ENCODE measurements at places on chromosomes 12 and 14.

- no peak for DNase-seq
Observed at GRCh38 chr12:64618953-64619590, 8.8 kb downstream of the RASSF3 start.

DNA sequence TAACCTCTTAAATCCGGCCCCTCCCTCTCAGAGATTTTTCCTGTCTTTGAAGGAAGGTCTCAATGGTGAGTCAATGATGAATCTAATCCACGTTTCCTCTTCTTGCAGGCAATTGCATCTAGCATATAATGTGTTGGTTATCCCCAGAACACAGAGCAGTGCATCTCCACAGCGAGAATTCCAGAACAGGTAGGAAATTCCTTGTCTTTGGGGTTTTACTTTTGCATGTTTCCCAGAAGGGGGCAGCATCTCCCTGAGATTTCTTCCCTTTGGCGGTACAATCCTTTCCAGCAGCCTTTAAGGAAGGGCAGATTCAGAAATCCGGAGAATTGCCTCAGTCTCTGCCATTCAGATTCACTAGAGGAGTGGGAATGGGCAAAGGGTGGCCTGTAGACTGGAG is 128.0 kb downstream of the KCNA5 start:
- DNase-seq = no peak

- DNase-seq = no peak
Observed at GRCh38 chr12:116319898-116320621, 42.6 kb upstream of the MED13L start.

DNA sequence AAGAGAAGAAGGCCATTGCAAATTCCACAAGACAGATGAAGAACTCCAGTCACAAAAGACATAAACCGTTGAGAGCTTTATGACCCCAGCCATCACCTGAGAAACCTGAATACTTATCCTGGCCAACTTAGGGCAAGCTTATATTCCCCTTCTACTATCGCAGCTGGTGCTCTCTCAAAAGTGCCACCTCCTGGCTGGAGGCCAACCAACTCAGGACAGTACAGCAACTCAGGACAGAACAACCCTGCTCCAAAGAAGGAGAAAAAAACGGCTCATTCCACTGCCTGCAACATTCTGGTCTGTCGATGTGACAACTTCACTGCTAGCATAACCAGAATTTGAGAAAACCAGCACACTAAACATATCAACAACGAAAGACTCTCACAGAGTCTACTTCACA is 9.7 kb upstream of the KRT6B start:
- DNase-seq = no peak

DNA sequence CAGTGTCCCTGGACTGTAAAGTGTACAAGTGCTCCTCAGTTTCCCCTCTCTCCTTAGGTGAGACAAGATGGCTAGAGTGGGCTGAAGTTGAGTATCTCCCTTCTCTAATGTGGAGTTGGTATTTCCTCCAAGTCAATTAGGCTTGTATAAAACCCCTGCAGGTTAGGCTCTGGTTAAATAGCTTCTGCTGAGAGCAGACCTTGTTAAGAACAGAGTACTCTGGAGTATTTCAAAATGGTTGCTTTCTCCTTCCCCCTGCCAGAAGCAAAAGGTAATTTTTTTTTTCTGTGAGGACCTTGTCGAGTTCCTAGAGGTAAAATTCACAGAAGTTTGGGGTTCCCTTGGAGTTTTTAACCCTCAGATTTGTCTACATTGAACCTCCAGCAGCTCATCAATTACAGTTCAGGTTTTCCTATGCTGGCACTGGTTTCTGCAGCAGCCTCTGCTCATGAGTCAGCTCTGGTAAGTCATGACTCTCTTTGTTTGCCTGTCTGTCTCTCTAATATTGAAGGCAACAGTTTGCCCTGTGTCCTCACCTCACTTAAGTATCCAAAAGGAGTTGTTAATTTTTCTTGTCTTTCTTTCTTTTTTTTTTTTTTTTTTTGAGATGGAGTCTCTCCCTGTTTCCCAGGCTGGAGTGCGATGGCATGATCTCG is 27.8 kb upstream of the GLIPR1 start:
- no peak for DNase-seq

DNA sequence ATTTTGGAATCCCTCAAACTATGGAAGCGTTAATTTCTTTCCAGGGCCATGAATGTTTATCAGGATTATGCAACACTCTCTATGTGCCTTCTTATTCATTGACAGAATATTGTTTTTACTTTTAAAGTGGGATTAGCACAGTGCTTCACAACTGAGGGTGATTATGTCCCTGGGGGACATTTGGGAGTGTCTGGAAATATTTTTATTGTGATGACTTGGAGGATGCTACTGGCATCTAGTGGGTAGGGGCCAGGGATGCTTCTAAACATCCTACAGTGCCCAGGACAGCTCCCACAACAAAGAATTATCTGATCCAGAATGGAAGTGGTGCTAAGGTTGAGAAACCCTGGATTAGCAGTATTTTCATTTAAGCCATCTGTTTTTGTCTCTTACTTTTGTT is 338.5 kb upstream of the SOX5 start:
- DNase-seq = no peak

DNA sequence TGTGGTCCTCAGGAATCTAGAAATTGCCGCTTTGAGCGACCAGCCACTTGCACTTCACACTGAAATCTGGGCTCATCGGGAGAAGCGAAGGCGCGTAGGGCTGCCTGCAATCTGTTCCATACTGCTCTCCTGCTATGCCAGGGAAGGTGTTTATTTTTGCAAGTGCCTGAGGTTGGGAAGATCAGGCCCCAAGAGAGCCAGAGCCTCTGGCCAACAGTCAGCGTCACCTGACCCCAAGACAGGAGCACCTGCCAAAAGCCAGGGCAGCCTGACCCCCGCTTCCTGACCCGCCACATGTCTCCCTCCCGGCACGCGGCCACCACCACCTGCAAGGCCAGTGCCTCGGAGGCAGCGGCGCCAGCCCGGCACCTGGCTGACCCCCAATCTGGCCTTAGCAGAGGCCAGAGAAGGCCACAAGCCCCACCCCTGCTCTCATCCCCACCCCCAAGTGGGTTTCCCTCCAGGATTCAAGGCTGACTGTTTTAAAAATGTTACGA is 94.4 kb downstream of the CHGA start:
- no peak for DNase-seq

DNA sequence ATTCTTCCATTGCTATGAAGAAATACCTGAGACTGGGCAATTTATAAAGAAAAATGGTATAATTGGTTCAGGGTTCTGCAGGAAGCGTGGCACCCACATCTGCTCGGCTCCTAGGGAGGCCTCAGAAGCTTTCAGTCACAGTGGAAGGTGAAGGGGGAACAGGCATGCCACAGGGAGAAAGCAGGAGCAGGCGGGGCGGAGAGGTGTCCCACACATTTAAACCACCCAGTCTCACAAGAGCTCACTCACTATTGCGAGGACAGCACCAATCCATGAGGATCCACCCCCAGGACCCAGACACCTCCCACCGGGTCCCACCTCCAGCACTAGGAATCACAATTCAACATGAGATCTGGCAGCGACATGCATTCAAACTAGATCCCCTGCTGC is 56.0 kb upstream of the C14orf180 start:
- no peak for DNase-seq

DNA sequence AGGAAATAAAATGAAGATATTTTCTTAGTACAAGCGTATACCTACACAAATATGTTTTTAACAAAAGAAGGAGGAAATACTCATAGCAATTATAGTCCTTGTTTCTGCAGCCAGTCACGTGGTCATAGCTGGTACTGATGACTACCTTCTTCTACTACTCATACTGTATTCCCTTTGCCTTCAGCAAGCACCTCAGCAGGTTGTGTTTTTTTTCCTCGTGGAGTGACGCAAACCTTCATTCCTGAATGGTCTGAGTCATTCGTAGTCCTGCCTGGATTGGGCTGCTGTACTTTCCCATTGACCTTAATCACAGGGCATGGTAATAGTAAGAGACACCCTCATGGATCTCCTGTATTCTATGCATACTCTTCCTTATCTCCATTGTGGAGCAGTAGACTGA is 25.7 kb upstream of the SLC16A7 start:
- DNase-seq = no peak

DNA sequence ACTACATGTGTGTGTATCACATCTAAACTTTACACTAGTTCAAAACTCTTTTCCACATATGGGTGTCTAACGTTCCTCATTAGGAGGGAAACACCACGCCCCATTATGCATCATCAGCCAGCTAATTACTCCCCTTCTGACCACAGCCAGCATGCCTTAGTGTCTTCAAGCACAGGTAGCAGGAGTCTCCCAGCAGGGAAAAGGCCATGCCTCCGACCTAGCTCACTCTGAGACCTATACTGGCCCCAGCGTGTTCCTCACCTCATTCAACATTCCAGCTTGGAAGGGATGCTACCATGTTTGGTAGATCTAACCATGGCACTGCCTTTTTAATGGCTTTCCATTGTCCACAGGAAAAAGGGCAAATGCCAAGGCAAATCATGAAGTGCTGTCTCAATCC is 66.1 kb upstream of the PRB2 start:
- DNase-seq = no peak
